ENCODE measurements at places on chromosomes 2 and 18.

- DNase-seq: no peak
Observed at GRCh38 chr2:67922080-67922785, 140.6 kb downstream of the C1D start.

GRCh38 chr18:9898792-9899549 lies 13.2 kb downstream of the TXNDC2 start:
- no peak for DNase-seq

DNA sequence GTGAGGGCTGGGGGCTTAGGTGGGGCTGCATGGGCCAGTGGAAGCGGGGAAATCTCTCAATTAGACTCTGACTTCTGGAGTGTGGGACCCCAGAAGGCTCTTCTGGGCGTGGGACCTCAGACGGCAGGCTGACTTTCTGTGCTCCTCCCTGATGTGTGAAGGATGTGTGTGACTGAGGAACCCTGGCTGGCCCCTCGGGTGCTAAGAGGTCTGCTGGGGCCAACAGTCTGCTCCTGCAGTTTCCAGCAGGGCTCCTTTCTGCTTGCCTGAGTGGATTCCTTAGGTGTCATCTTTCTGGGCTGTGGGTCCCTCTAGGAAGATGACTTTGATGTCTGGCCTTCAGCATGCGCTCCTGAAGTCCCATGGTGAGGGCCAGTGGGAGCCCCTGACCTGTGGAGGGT lies 167.5 kb downstream of the DYSF start:
- DNase-seq: no peak

DNA sequence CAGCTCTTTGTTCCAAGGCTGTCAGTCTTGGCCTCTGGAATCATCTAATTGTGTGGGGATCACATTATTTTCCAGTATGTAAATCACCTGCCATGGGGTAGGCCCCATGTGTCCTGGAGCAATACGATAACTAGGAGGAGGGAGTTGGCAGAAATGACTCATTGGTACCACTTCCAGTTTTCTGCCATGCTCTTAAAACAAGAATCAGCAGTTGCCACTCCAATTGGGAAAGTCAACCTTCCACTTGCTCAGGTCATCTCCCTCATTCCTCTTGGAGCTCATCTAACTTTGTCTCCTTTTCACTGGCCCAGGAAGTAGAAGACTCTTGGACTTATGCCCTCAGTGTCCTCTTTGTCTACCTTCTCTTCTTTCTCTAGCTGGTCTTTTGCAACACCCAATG lies 487.0 kb downstream of the SLC4A3 start:
- DNase-seq: no peak

GRCh38 chr2:235191978-235192377 lies 240.2 kb downstream of the SH3BP4 start:
- no peak for DNase-seq

DNA sequence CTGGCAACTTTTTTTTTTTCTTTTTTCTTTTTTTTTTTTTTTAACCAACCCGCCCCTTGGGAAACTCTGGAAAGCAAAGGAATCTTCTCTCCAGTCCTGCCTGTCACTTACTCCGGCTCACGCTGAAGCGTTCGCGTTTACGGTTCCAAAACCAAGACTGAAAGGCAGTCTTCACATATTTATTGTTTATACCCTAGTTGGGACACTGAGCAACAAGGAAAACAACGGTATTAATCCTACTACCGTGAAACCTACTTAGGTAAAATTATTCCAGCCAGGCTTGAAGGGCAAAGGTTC lies 125.4 kb downstream of the OSBPL1A start:
- DNase-seq: no peak

GRCh38 chr2:157831573-157832315 lies 44.4 kb downstream of the ACVR1 start:
- DNase-seq: no peak

DNA sequence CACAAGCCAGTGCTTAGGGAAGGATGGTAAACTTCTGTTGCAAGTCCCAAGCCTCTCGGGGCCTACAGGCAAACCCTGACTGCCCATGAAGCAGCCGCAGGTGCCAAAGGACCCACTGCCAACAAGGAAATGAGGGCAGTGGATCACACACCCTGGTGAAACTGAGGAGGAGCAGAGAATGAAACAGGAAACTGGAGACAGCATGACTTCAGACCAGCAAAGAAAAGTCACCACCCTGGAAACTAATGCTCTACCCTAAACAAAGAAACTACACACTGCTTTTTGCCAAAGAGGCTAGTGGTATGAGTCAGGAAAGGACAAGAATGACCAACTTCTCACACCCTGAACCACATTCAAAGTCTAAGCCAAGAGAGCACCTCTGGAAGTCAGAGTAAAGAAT lies 97.2 kb downstream of the MYO5B start:
- no peak for DNase-seq

DNA sequence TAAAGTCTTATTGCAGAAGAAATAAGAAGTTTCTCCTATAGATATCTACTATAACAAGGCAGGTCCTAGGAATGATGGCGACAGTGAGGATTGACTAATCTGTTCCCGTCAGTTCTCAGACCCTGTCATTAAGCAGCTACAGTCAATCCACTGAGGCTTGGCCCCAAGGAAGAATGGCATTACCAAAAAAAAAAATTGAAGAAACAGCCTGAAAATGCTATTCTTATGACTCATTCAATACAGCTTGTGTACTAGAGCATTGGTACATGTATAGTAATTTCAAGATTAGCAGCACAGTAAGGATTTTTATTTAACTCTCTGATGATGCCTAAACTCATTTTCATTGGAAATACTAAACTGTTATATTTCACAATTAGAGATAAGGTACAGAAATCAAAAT lies 1096.1 kb upstream of the NXPH2 start:
- no peak for DNase-seq

DNA sequence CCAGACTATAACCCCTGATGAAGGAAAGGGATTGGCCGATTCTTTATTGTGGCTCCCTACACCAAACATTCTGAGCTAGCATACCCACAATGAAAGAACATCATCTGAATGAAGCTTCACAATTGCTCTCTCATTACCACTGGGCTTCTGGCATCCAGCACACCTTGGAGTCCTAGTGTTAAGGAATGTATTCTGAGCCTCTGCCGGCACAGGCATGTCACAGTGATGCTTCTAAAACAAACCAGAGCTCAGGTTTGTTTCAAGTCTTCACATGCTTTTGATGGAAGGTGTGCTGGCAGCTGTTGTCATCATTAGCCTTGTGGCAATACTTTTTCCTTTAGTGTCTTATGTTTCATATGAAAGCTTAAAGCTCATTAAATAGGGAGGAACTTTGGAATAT lies 76.3 kb upstream of the RBBP8 start:
- DNase-seq: no peak

GRCh38 chr18:22935431-22935830 lies 2.3 kb downstream of the RBBP8 start:
- DNase-seq: peak; percentile 47
